ENCODE measurements at places on chromosomes 5 and 9.

- DNase-seq, result no peak
Measured at GRCh38 chr5:72938206-72938605, 17.6 kb upstream of the FCHO2 start.

GRCh38 chr5:167870055-167870454, 421.4 kb upstream of the WWC1 start:
- no peak for DNase-seq

DNA sequence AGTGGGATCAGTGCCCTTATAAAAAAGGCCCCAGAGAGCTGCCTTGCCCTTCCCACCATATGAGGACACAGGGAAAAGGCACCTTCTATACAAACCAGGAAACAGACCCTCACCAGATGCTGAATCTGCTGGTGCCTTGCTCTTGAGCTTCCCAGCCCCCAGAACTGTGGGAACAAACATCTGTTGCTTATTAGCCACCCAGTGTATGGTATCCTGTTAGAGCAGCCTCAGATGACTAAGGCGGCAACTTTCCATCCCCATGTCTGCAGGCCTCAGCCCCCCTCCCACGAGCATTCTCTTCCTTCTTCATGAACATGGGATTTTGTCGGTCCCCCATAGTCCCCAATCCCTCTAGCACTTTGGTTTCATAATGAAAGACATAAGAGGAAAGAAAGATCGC, 202.5 kb upstream of the GAS1 start:
- no peak for DNase-seq

GRCh38 chr5:180830253-180831138, 27.9 kb upstream of the MGAT1 start:
- peak; percentile 20 for DNase-seq

DNA sequence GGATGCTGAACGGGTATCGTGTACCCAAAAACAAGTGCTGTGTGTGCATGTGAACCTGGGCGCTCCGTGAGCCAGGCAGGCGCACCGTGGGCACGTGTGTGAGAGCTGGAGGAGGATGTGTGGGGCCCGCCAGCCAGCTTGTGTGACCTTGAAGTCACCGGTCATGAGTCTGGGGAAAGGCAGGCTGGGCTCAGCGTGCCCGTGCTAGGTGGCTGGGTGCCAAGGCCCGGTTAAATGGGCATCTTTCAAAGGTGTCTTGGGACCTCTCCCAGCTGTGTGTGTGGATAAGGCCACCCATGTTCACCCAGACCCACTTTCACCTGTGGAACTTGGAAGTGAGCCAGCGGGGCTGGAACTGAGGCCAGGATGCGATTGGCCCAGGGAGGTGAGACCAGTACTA, 3.4 kb downstream of the KCNT1 start:
- DNase-seq, result no peak

DNA sequence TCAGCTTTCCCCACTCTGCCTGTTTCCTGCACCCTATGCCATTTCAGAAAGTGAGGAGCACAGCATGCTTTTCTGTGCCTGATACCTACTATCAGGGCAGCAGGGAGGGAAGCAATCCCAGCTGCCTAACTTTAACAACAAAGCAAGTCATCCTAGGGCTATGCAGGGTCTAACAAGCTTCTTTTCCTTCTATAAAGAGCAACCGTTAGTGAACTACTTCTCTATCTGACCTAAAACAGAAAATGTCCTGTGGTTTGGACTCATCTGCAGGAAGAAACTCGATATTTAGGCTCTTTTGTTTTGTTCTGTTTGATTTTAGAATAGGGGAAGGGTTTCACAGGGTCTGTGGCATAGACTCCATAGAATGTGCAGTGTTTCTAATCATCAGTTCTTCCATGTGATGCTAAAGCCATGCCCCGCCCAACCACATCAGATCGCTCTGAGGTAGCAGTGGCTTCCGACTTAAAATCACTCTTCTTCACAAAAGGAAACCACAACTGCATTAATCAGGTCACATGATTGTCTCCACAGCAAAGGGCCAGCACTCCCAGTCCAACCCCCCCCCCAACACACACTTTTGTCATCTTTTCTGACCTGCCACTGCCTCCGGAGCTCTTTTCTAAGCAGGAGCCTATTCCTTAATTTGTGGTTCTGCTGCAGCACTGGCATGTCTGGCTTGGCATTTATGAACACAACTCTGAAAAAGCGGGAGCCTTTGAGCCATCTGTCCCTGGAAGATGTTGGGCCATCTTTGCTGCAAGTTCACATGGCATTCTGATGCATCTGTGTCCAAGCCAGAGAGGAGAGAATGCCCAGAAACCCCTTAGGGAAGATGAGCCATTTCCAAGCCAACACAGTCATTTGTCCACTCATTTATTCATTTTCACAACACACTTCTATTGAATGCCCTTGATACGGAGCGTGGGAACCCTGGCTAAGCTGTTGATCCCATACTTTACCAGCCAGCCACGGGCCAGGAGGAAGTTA, 71.6 kb downstream of the CFAP90 start:
- DNase-seq, result no peak

DNA sequence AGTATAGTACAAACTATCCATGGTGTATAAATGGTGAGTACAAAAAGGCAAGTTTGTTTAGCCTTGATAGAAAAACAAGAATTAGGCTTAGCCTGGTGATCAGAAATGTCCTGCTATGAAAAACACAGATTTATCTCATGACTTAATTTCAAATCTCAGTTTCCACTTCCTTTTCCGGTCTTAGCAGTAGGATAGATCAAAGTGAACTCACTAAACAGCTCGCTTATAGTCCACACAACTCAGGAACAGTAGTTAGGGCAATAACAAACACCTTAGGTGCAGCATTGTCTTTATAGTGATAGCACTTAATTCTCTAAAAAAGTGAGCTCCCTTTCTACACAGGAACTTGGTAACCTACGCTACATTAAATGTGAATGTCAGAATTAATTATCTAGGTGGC, 11.4 kb downstream of the GOLGA1 start:
- DNase-seq, result no peak

GRCh38 chr5:150078802-150079689, 7.3 kb downstream of the CSF1R start:
- DNase-seq, result no peak

GRCh38 chr5:90658620-90659019, 100.0 kb downstream of the ADGRV1 start:
- no peak for DNase-seq

GRCh38 chr9:111037356-111037707, 938 bp downstream of the LPAR1 start:
- peak; percentile 34 for DNase-seq

DNA sequence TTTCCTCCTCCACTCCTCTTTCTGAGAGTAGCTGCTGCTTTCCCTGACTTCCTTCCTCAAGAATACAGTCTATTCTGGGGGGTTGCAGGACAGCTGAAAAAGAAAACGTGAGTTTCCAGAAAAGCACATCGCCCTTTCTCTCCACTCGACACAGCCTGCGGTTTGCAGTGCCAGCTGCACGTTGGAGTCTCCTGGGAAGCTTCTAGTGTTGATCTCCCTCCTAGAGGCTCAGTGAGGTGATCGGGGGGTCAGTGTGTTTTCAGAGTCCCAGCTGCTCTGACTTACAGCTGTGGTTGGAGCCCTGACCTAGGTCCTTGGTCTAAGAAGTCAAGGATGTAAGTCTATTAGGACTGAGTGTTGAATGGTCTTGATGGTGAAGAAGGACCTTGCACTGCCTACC, 25.0 kb upstream of the SUSD3 start:
- DNase-seq, result no peak

GRCh38 chr5:141598391-141599345, 20.1 kb downstream of the DIAPH1 start:
- peak; percentile 13 for DNase-seq

DNA sequence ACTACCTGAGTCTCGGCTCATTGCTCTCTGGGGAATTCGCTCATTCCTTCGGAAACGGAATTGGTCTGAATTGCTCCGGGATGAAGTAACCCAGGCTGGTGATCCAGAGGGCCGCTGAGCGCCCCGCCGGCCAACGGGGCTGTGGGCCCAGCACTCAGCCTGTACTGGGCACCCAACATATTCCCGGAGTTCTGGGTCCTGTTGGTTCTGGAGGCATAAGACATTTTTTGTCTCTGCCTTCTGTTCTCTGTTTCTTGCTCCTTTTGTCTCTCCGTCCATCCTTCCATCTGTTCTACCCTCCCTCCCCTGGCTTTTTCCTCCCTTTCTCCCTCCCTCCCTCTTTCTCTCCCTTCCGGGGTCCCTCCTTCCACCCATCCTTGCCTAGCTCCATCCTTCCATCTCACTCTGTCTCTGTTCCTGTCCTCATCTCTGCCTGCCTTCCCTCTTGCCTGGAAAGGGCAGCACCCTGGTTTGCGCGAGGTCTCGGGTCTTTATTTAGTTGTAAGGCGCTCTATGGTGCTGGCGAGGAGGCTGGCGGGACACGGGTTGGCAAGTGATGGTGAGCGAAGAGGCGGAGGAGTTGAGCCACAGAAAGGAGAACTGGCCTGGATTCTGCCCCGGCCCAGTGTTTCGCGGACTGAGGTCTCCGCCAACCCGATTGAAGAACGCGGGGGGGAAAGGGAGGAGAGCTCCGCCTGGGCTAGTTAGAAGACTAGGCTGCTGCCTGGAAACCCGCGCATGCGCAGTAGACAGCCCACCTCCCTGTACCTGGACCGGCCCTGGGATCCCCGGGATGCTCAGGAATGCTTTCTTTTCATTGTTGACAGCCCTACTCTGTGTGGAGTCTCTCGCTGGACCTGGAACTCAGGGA, 1468.0 kb downstream of the FOXD4L5 start:
- peak; percentile 85 for DNase-seq

DNA sequence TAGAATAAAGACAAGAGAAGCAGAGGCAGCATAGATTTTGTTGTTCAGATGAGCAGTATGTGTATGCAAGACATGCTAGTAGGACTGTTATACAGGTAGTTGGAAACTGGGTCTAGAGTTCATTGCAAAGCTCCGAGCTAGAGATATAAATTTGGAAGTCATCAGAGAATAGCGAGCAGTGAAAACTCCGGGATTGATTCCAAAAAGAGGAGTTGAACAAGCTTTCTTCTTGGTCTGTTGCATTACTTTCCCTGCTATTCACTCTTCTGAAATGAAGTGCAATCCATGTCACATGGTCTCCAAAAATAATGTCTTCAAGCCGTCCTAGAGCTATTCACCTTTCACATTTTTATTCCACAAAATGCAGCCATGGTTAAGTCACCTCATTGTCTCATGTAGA, 67.9 kb upstream of the ZNF462 start:
- DNase-seq, result no peak

- peak; percentile 68 for DNase-seq
Measured at GRCh38 chr5:157312492-157312891, 46.6 kb downstream of the CYFIP2 start.

DNA sequence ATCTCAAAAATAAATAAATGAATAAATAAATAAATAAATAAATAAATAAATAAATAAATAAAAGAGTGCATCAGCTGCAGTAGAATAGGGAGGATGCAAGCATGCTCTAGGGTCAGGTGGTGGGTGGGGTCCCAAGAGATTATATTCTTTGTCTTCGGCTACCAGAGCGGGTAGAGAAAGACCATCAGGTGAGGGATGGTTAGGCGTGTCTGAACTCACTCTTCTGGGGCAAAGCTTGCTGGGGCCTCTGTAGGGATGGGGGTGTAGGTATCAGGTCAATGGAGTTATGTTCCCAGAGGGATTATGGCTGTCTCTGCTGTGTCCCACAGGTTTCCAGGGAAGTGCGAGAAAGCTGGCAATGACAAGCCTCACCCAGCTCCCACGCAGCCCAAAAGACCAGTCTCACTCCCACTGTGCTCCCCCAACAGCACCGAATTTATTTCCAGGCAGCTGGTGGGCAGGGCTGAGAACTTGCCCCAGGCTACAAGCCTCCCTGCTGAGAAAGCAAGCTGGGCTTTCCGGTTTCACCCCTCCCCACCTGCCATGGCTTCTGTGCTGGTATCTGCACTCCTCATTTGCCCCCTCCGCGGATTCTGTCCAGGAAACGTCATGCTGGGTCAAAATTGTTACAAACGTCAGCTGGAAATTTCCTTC, 180.8 kb downstream of the LURAP1L start:
- DNase-seq, result no peak

- peak; percentile 39 for DNase-seq
Measured at GRCh38 chr5:68272289-68272688, 56.7 kb downstream of the PIK3R1 start.

DNA sequence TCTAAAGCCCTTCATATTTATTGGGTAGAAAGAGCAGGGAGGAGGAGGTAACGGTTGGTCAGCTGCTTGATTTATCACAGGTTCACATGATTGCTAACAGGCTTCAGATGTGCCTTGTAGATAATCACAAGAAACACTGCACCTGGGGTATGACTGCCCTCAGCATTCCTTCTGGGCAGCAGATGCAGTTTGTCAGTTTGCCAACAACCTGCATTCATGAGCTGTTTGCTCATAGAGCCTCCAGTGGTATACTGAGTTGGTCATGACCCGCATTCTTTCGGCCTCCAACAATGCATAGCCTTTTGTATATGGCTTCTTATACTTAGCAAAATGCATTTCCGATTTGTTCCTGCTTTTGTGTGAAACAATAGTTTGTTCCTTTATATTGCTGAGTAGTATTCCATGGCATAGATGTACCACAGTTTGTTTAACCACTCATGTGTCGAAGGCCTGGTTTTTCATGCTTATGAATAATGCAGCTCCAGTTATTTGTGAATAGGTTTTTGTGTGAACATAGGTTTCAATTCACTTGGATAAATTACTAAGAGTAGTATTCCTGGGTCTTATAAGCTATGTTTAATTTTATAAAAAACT, 83.6 kb downstream of the ARHGEF28 start:
- DNase-seq, result peak; percentile 22

DNA sequence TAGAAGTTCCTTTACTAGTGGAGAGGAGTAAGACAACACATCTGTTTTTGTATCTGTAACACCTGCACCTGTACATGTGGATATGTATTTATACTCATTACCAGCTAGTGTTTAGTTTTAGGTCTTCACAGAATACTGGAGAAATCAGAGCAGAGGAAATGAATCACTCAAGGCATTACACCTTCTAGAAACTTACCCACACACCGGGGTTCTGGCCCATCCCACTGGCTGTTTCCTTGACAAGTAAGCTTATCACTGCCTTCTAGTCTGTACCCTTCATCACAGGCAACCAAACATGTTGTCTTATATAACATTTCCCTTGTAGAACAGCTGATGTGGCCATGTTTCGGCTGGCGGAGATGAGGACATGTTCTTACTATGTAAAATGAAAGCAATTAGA, 76.7 kb downstream of the SVEP1 start:
- no peak for DNase-seq

DNA sequence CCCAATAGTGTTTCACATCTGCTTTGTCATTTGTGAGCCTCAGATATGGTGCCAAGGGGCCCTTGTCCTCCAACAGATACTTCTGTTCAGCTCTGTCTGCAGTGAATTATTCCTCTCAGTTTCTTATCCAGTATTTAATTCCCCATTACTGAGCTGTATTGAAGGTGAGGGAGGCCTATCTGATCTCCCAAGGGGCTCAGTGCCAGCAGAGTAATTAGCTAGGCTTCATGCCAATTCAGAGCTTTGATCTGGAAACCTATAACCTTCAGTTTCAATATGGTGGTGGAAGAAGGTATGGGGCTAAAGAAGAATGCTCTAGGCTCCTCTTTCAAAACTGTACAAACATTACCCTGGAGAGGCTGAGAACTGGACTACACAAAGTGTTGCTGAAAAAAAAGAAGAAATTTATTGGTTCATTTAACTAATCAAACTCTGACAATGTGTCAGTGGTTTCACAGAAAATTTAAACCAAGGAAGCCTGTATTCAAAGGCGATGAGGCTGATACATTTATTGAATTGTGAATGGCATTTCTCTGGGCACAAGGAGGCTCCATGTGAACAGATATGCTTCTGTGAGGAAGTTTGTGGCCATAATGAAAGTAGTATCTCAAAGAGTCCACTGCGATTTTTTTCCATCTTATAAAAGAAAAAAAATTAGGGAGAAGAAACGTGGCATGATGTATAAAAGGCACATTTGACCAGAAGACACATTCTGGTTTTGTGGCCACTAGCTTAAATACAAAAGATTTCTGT, 397.8 kb downstream of the TLE4 start:
- no peak for DNase-seq

All from ACHN (cell line).